NCI-H2081 treated with DMSO at 0.1 percent for 48 hours (cell line): ENCODE measurements at places on chromosomes 11 and 22.

GRCh38 chr22:29144786-29145160 is 60.9 kb upstream of the EMID1 start:
- DNase-seq, result no peak

GRCh38 chr11:123404676-123405075 is 25.4 kb upstream of the GRAMD1B start:
- no peak for DNase-seq

DNA sequence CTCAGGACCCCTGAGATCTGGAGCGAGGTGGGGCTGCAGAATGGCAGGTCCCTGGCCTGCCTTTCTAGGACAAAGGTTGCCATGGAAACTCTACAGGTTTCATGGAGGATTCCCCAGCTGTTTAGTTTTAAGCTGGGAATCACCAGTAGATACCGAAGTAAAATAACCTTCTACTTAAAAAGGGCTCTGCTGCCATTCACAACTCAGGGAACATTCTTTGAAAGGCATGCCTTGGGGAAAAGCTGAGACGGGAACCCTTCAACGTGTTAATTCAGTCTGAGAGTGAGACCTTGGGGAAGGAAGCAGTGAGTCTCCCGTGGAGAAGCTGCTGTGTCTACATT is 493.3 kb downstream of the BRD1 start:
- no peak for DNase-seq

- no peak for DNase-seq
Measured at GRCh38 chr11:39570526-39570925, 1888.9 kb downstream of the LRRC4C start.

- DNase-seq, result no peak
Measured at GRCh38 chr11:31815711-31816467, 4.8 kb upstream of the PAX6 start.

GRCh38 chr22:37171662-37172061 is 16.4 kb downstream of the C1QTNF6 start:
- no peak for DNase-seq

DNA sequence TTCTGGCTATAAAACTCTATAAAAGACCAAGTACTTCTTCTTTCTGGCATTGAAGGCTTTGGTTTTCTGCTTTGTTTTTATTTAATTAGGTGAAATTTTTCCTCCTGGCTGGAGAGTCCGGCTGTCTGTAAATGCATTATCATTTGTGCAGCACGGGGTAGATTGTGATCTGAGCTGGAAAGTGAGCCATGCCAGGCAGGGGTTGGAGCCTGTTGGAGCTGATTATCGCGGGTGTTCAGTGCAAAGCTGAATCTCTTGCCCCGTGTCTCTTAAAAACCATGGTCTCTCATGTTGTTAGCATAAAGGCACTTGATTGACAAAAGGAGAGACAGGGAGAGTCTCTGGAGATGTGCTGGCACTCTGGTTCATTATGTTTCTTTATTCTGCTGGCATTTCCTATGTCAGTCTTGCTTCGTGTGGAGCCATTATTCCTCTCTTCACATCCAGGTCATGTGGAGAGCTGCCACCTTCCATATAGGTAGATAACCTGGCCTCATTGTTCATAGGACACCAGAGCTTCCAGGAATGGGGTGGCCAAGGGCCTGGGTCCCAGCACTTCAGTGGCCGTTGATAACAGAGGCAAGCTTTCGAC is 75.2 kb downstream of the LDLRAD3 start:
- no peak for DNase-seq

- DNase-seq, result no peak
Measured at GRCh38 chr11:86876716-86877234, 76.4 kb downstream of the PRSS23 start.

DNA sequence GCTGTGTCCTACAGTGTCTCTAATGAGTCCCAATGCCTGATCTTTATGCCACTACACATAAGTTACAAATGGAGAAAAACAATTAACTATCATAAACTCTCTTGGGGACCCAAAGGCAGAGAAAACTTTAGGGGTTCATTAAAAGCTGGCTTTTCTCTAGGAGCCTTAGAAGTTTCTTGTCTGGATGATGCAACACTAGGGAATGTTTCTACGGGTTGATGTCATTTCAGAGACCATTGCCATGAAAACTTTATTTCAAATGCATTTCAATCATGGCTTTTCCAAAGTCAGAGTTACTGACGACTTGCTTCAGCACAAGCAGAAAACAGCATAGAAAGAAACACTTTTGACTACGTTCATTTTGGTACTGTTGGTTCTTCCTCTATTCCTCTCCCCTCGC is 8.5 kb upstream of the OR8B12 start:
- DNase-seq, result no peak

DNA sequence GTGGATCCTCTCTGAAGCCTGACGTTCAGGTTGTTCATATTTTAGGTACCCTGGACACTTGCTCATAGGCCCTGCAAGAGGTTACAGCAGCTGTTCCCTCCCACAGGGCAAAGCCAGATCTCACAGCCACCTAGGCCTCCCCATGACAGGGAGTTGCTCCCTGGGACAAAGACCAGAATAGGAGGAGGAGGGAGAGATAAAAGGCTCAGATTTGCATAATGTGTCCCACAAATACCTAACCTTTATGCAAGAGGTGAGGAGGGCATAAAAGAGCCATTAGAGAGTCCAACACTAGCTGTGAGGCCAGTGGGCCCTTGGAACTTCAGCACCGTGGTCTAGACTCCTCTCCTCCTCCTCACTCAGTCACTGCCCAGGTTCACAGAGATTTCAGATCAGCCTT is 33.8 kb downstream of the ZNF280B start:
- DNase-seq, result no peak

DNA sequence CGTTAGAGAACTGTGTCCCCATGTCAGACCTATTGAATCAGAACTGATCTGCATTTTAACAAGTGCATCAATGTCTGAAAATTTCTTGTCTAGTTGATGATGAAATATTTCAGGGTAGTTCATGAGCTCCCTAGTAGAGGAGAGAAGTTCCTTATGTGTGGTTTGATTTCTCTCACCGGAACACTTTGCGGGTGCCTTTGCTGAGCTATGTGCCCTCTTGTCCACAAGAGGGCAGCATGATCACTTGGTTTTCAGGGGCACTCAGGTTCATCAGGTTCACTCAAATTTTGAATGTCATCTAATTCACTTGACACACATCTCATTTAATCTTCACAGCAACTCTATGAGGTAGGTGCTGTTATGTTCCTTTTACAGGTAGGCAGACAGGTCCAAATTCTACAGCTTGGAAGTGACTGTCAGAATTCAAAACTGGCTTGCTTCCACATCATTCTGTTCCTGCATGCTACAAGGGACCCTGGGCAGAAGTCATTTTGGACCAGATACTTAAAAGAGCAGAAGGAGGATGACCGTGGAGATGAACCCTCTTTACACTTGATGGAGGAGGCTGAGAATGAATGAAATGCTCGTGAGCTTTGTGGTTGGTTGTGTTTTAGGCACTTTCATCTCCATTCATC is 55.6 kb downstream of the P4HA3 start:
- DNase-seq, result peak; percentile 12

DNA sequence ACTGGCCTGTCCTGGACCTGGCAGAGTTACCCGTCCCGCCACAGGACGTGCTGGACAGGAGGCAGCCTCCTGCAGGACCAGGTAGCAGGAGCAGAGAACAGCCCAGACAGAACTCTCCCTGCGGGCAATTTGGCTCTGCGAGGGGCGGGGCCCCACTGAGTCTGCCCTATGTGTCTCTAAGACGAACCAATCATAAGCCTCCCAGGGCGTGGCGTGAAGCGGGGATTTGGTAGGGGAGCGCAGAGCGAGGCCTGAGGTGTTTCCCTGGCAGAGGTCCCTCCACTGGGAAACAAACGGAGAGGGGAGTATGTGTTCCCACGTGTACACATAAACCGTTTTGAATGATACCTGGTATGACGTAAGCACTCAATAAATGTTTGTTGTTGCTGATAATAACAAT is 7.4 kb downstream of the CD82 start:
- DNase-seq, result no peak

DNA sequence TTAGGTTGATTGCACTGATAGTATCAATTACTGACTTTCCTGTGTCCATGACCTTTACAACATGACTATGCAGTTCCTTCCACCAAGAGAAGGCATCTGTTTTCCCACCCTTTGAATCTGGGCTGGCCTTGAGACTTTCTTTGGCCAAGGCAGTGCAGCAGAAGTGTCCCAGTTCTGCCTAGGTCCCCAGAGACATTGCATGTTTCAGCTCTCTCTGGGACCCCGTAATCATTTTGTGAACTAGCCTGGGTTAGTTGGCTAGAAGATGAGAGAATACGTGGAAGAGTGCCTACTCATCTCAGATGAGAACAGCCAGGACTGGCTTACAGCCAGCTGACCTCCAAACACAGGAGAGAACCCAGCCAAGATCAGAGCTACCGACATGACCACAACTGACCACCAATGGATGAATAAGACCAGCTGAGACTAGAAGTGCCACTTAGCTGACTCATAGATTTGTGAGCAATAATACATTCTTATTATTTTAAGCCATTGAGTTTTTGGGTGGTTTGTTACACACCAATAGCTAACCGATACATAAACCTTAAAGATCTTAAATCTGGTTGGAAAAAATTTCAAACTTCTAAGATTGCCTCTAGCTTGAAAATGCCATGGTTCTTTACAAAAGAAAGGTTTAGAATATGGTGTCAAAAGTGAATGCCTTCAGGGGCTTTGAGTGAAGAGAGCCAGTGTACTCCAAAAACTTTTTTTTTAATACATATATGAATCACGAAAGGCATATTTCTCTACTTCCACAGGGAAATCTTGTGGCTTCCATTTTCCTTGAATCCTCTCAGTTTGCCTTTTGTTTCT is 145.2 kb downstream of the FBXO7 start:
- no peak for DNase-seq

GRCh38 chr22:39534092-39534506 is 1.6 kb upstream of the RPS19BP1 start:
- no peak for DNase-seq

DNA sequence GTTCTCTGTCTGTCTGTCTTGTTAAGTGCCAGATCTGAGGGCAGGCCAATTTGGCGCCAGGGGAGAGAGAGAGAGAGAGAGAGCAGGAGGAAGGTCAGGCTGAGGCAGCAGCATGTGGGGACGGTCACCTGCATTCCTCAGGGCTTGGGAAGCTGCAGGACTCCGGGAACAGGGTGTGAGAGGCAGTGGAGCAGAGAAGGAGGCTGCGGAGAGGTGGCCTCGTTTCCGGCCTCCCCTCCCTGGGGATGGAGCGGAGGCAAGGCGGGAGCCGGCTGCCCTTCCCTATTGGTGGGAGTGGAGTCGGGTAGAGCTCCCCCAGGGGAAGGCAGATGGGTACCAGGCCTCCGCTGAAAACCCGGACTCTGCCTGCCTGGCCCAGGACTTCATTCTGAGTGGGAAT is 9.7 kb downstream of the CLMP start:
- no peak for DNase-seq

DNA sequence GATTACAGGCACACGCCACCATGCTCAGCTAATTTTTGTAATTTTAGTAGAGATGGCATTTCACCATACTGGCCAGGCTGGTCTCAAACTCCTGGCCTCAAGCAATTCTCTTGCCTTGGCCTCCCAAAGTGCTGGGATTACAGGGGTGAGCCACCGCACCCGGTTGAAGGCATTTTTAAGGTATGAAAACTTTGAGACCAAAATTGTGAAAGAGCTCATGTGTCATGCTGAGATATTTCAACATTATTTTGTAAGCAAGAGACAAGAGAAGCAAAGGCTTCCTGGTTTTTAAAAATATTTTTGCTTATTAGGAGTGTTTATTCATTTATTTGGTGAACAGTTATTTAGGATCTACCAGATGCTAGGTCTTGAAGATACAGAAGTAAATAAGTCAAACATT is 6.8 kb downstream of the NHERF4 start:
- no peak for DNase-seq

GRCh38 chr11:68014157-68014946 is 4.2 kb downstream of the ALDH3B1 start:
- DNase-seq, result no peak

GRCh38 chr11:1717745-1718144 is 20.8 kb downstream of the KRTAP5-6 start:
- no peak for DNase-seq

DNA sequence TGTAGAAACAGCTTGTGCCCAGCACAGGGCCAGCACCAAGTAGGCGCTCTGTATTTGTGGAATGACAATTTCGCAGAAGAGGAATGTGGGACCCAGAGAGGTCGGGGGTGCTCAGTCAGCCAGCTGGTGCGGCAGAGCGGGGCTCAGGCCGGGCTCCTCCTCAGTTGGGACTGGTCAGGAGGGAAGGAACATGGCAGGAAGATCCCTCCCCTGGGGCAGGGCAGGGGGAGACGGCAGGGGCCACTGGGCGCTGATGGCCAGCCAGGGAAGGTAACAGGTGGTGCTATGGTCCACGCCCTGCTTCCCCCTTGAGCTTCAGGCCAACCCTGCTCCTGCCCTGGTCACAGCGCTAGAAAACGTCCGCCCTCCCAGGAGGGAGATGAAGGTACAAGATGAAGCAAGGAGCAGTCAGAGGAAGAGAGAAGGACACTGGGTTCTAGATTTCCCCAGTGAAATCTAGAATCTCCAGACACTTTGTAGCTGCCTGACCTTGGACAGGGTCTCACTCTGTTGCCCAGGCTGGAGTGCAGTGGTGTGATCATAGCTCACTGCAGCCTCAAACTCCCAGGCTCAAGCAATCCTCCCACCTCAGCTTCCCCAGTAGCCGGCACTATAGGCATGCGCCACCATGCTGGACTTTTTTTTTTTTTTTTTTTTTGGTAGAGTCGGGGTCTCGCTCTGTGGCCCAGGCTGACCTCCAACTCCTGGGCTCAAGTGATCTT is 13.5 kb upstream of the SPI1 start:
- DNase-seq, result no peak

DNA sequence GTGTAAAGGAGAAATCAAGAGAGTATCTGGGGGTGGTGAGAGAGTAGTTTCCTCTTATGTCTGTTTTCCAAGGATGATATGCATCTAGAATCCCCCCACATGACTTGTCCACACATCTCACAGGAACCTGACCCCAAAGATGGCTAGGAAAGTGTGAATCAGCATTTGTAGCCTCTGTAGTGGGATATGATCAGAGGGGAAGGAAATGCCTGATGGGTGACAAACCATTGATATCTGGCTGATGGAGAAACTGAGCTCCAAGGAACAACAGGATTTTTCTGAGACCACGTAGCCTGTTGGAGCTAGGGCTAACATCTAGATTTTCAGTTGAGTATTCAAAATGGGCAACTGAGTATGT is 369.4 kb downstream of the DDX10 start:
- DNase-seq, result no peak

DNA sequence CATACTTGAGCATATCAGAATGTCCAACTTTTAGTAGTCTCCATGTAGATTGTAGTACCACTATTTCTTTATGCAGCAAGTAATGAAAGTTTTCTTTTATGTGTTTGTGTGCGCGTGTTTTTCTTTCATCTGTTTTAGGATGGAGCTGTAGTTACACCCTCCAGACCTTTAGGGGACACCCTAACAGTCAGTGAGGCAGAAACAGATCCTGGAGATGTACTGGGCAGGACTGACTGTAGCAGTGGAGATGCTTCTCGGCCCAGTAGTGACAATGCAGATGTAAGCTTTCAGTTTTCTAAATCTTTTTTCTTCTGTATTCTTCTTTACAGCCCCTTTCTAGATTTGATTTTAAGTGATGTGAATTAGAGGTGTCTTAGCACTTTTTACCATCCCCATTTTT is 79.9 kb upstream of the GRIK4 start:
- no peak for DNase-seq

GRCh38 chr11:82505379-82505778 is 228.3 kb downstream of the FAM181B start:
- no peak for DNase-seq

- DNase-seq, result no peak
Measured at GRCh38 chr22:31084811-31085492, 3.8 kb downstream of the SMTN start.
